ENCODE measurements at places on chromosomes 5 and 9.

DNA sequence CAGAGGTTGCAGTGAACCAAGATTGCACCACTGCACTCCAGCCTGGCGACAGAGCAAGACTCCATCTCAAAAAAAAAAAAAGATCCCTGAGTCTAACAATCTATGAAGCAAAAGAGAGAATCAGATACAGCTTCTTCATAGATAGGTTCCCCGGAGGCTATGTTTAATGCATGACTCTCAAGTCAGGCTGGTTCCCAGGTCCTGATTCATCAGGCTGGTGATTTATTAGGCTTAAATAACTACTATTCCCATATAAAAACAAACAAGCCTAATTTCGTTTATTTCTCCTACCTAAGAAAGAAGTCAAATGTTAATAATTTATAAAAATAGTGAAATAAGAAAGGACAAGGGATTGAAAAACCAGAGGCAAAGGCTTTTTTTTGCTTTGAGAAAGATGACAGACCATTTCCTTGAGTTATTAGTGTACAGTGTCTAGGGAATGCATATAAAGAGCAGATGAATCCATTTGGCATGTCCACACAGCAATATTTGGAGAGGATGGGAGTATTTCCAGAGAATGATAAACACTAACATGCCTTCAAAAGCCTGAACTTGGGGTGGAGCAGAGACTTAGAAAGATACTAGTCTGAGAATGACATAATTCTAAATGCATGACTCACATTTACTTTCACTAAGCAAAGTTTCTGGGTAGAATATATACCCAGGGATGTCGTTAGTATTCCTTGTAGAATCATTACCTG is 115.3 kb downstream of the NREP start:
- no peak for DNase-seq
- H3K4me3 ChIP-seq, result no peak overlapping the region
- H3K27ac ChIP-seq, result no peak overlapping the region
- H3K27me3 ChIP-seq, result no peaks in the 10 kb centered on the region
- H3K4me1 ChIP-seq, result no peaks in the 10 kb centered on the region

GRCh38 chr5:68661237-68661636 is 432.6 kb upstream of the SLC30A5 start:
- no peak overlapping the region for H3K4me3 ChIP-seq
- peaks cover 8% of the 10 kb centered on the region for H3K4me1 ChIP-seq
- H3K36me3 ChIP-seq, result no peaks in the 10 kb centered on the region
- no peak overlapping the region for H3K27ac ChIP-seq
- no peak for DNase-seq

GRCh38 chr9:128080206-128080605 is 12.2 kb downstream of the SLC25A25 start:
- H3K4me1 ChIP-seq, result peaks cover 44% of the 10 kb centered on the region
- no peaks in the 10 kb centered on the region for H3K36me3 ChIP-seq
- H3K4me3 ChIP-seq, result no peak overlapping the region
- no peak overlapping the region for H3K27ac ChIP-seq

GRCh38 chr5:123086376-123087055 is 2.5 kb upstream of the PRDM6 start:
- no peak for DNase-seq
- no peak overlapping the region for H3K4me3 ChIP-seq
- no peaks in the 10 kb centered on the region for H3K27me3 ChIP-seq
- no peak overlapping the region for H3K27ac ChIP-seq
- H3K36me3 ChIP-seq, result no peaks in the 10 kb centered on the region

DNA sequence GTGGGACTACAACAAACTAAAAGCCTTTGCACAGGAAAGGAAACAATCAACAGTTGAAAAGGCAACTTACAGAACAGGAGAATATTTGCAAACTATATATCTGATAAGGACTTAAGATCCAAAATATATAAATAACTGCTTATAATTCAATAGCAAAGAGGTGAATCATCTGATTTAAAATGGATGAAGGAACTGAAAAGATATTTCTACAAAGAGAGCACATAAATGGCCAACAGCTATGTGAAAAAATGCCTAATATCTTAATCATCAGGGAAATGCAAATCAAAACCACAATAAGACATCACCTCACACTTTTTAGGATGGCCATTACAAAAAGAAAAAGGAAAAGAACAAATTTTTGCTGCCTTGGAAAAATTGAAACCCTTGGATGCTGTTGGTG is 100.4 kb downstream of the LURAP1L start:
- no peak overlapping the region for H3K4me3 ChIP-seq
- H3K4me1 ChIP-seq, result no peaks in the 10 kb centered on the region
- no peak overlapping the region for H3K27ac ChIP-seq
- no peaks in the 10 kb centered on the region for H3K27me3 ChIP-seq
- H3K36me3 ChIP-seq, result no peaks in the 10 kb centered on the region

- H3K27ac ChIP-seq, result peak overlapping the region; percentile 59
- peak overlapping the region; percentile 12 for H3K4me3 ChIP-seq
- no peaks in the 10 kb centered on the region for H3K36me3 ChIP-seq
- no peaks in the 10 kb centered on the region for H3K27me3 ChIP-seq
These were observed 352.7 kb downstream of the SPOCK1 start for GRCh38 chr5:137146402-137146890.

GRCh38 chr9:76591256-76591950 is 132.4 kb downstream of the GCNT1 start:
- DNase-seq, result no peak
- no peak overlapping the region for H3K27ac ChIP-seq
- no peaks in the 10 kb centered on the region for H3K27me3 ChIP-seq
- no peak overlapping the region for H3K4me3 ChIP-seq
- peaks cover 10% of the 10 kb centered on the region for H3K4me1 ChIP-seq

DNA sequence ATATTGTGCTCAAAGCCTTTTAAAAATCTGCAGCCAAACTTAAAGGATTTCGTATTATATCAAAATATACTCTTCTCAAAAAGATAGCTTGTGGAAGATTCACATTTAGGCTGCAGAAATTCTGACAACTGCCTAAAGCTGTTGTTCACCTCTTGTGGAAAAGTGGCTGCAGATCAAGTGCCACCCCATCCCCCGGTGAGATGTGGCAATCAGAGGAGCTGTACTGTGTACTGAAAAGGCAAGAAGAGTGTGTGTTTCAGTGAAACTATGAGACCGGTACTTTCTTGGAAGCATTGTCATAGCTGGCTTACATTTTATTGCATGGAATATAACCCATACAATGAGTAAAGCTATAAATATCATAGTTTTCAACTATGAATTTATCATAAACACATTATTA is 64.3 kb downstream of the CDH18 start:
- DNase-seq, result no peak
- no peak overlapping the region for H3K4me3 ChIP-seq
- H3K4me1 ChIP-seq, result no peaks in the 10 kb centered on the region
- no peaks in the 10 kb centered on the region for H3K36me3 ChIP-seq
- H3K27me3 ChIP-seq, result no peaks in the 10 kb centered on the region

DNA sequence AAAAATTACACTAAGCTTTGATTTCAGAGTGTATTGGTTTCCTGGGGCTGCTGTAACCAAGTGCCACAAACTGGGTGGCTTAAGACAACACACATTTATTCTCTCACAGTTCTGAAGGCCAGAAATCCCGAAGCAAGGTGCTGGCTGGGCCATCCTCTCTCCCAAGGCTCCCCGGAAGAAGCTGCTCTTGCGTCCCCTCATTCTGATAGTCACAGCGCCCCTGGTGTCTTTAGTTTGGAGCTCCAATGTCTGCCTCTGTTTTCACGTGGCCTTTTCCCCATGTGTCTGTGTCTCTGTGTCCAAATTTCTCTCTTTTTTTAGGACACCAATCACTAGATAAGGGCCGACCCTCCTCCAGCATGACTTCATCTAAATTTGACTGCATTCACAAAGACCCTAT is 56.7 kb downstream of the ROPN1L start:
- no peaks in the 10 kb centered on the region for H3K27me3 ChIP-seq
- H3K27ac ChIP-seq, result no peak overlapping the region
- no peak for DNase-seq
- no peak overlapping the region for H3K4me3 ChIP-seq
- no peaks in the 10 kb centered on the region for H3K4me1 ChIP-seq

GRCh38 chr9:23686257-23686656 is 139.8 kb downstream of the ELAVL2 start:
- H3K36me3 ChIP-seq, result no peaks in the 10 kb centered on the region
- H3K4me3 ChIP-seq, result no peak overlapping the region
- H3K27me3 ChIP-seq, result no peaks in the 10 kb centered on the region

DNA sequence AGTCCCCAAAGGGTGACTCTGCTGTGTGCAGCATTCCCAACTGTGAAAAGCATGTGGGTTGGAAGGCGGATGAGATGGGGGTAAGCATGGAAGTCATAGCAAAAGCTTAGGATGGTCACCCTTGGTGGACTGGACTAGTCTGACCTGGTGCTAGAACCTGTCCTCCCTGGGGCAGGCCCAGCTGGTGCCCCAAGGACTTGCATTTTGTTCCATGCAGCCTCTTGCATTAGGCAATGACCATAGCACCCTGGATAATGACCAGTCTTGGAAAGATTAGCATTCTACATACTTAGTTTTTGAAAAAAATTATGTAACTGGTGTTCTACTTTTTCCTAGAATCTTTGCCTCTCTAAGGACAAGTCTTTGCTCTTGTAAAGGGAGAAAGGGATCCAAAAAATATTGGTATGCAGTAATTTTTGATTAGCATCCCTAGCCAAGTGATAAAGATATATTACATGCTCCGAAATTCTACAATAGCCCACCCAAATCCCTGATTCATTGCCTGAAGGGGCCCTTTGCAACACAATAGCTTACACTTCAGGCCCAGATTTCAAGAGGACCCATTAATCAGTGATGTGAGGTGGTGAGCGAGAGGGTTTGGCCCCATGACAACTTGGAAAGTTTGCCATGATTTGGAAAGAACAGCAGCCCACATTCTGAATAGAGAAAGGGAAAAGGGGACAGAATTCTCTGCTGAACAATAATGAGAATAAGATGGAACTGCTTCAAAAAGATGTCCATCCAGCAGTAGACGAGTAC is 93.3 kb upstream of the CD180 start:
- no peak overlapping the region for H3K4me3 ChIP-seq
- peak overlapping the region; percentile 75 for H3K27ac ChIP-seq
- no peaks in the 10 kb centered on the region for H3K36me3 ChIP-seq
- no peaks in the 10 kb centered on the region for H3K27me3 ChIP-seq
- H3K4me1 ChIP-seq, result no peaks in the 10 kb centered on the region

DNA sequence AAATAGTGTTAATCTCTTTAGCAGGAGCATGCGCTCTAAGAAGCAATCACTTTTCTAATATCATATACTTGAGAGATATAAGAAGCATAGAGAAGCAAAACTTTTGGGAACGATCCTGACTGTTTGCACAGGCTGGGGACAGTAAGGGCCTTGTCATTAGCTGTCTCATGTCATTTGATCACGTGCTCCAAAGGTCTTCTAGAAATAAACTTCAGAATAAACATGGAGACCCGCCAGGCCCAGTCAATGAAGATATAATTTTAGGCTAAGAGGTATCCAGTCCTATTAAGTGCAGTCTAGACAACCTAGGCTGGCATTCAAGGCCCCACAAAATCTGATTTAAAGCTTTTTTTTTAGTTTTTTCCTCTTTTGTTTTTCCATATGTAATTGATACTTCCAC is 111.0 kb upstream of the APC start:
- no peaks in the 10 kb centered on the region for H3K4me1 ChIP-seq
- H3K27me3 ChIP-seq, result peaks cover 5% of the 10 kb centered on the region
- no peaks in the 10 kb centered on the region for H3K36me3 ChIP-seq
- H3K4me3 ChIP-seq, result no peak overlapping the region
- DNase-seq, result no peak

Data from esophagus squamous epithelium (tissue), 5 donors.